ENCODE measurements at places on chromosomes 5 and 9.

- DNase-seq = no peak
Measured at GRCh38 chr5:168254013-168254693, 37.3 kb upstream of the WWC1 start.

GRCh38 chr5:66169534-66169933 is 25.4 kb downstream of the SREK1 start:
- no peak for DNase-seq

DNA sequence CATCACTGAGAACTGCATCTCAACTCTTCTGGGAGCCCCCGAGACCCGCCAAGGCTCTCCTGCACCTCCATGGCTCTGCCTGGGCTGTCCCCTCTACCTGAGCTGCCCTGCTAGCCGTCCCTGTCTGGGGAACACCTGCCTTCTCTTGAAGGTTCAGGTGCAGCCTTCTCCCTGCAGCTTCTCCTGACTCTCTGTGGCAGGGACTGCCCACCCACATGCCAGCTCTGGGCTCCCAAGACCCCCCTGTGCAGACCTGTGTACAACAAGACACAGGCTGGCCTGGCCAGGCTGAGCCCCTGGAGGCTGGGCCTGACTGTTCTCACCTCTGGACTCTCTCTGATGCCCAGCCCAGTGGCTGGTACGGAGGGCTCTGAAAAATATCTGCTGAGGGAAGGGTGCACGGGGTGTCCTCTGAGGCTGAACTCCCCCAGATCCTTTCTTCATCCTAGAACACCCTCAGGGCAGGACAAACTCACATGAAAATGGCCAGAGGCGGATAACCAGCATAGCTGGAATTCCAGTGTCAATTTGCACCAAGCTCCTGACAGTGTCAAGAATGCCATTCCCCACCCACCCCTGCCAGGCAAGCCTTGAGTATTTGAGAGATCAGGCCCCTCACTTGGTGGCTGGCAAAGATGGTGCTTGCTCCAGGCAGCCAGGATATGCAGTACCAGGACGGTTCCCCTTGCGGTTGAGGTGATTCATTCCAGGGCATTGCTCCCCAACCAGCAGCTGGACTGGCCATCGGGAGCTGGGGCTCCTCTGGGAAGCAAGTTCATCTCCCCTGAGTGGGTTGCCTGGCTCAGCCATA is 40.9 kb upstream of the SLC25A51 start:
- DNase-seq = no peak

DNA sequence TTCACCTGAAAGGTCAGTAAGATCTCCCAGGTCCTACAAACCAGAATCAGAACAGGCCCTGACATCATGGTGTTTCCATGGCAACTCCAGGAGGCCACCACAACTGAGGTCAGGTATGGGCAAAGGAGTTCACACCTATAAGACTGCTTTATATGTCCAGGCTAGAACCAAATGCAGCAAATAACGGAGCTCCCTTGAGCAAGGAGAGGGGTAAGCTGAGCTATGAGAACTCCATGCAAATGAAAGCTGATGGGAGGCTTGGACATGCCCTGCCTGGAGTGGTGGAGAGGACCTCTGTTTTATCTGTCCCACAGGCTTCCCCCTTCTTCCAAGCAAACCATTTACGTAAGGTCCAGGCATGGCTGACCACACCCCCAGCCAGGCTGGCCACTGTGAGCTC is 207.7 kb downstream of the SPOCK1 start:
- DNase-seq = no peak

DNA sequence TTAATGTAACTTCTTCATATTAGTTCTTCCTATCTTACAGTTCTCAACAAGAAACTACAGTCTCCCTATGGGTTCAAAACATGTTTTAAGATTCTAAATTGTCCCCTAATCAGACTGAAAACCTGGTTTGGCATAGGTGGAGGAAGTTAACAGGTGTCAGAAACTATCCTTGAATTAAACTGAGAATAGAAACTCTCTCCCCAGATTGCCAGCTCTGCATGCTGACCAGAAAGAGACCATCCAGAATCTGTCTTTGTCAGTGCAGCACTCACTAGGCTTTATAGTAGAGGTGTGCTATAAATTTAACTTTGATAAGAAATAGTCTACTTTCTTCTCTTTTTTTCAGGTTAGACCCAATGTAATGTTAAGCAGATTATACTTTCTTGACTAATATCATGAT is 63.8 kb downstream of the BNC2 start:
- no peak for DNase-seq

DNA sequence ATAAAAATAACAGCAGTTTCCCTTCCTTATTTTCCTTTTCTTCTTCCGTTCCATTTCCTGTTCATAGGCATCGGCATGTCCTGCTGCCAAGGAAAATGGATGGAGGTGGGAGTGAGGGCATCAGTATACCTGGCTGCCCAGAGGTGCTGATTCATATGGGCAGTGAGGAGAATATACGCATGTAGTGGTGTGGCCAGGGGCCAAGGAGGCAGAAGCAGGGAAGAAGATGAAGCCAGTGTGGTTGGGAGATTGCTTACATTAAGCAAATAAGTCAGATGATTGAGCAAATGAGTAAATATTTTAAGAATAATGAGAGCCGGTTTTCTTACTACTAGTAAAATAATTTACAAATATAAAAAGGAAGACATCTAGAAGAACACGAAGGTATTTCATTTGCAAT is 344.9 kb upstream of the PAPPA start:
- no peak for DNase-seq

DNA sequence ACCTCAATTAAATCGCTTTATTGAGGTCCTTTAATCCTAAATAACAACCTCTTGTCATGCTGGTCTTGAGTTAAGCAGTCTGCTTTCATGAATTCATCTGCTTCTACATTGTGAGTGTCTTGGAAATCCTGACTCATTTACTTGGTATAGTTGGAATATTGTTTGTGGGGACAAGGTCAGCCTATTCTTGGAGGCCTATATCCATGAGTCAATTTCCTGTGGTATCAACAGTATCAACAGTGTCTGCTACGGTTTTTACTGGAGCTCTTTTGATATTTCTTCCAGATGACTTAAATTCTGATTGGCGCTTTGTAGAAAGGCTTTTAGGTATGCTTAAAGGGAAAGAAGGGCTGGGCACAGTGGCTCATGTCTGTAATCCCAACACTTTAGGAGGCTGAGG is 71.2 kb upstream of the PARP8 start:
- DNase-seq = peak; percentile 25

GRCh38 chr5:141960018-141960417 is 2.0 kb upstream of the PCDH12 start:
- DNase-seq = no peak

- DNase-seq = no peak
Measured at GRCh38 chr5:128193665-128194390, 110.3 kb downstream of the SLC12A2 start.

GRCh38 chr9:9893837-9894236 is 719.0 kb downstream of the PTPRD start:
- no peak for DNase-seq

DNA sequence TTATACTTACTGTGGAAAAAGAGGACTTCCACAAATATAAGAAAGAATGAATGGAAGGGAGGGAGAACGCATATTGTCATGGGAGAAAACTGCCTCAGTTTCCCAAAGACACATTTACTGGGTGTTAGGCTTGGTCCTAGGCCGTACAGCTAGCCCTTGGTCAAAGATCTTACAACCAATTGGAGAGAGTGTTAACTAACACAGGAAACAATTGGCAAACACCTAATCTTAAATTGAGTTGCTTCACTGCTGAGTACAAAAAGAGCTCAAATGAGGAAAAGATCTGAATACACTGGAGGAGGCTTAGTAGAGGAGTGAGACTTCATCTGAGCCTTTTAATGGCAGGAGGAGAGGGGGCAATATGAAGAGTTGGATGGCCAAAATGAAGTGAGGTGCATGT is 161.7 kb downstream of the GLIS3 start:
- DNase-seq = no peak

DNA sequence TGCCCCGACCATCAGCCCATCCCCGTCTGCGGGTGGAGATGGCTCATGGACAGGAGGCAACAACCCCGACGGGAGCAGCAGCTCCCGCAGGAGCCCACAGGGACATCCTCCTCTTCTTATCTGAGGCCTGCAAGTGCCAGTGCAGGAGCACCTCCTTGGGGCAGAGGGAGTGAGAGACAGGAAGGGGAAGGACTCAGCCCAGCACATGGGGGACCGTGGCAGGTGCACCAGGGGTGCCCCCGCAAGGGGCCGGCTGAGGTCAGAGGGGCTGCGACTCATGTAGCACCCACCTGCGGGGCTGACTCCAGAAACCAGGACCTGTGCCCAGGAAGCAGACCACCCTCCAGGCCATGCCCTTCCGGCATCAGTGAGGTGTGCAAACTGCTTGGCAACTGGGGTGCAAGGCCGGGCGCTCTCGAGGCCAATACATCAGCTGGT is 259.8 kb upstream of the ADAMTS16 start:
- DNase-seq = no peak

DNA sequence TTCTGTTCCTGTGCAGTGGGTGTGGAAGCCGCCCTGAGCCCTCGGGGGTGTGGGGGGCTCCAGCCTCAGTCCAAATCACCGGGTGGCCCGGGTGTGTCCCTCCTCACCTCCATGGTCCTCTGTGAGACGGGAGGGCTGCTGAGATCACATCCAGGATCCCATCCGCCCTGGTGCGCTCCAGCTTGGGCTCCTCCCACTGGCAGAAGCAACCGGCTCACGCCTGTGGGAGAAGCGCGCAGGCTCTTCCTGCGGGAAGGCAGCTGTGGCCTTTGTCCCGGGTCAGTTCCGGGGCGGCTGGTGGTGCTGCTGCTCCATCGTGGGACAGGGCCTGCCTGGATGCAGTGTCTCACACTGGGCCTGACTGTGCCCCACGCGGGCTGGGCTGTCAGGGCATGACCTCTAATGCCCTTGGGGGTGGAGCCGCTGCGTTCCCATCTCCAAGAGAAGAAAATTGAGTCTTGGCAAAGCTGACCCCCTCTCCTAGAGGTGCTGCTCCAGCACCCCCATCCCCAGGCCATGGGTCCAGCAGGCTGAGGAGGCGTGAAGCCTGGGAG is 18.5 kb downstream of the OLFM1 start:
- DNase-seq = no peak

Measured in SW 1271 (cell line).